ENCODE measurements at places on chromosomes 6 and 20. TPM values are rescaled to one million over a fixed set of nuclear protein-coding genes. Genes with fewer than 3 reads are reported as not detected.

The KIF25 gene
- total RNA-seq = not detected

- DNase-seq = no peak
These were observed 37.8 kb upstream of the PAQR8 start for GRCh38 chr6:52324189-52324588.

The CGA gene
- total RNA-seq = not detected

The NFS1 gene
- total RNA-seq = 48.5 TPM

The WFDC9 gene
- not detected for total RNA-seq

DNA sequence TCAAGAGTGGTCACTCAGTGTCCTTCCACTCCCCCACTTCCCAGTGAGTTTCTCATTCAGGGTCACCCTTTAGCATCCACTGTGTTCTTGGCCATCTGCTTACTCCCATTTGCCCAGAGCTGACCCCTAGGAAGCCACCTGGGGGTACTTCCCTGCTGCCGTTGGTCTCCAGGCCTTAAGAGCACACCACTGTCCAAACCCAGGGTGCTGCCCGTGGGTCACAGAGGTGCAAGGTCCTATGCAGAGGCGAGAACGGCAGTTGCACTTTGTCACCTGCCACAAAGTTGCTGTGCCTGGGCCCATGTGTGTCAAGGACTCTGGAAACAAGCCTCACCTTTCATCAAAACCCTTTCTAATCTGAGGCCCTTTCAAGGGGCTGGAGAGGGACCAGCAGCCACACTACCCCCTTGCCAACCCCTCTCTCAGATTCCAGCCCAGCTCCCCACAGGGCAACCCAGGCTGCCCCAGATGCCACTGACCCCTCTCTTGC lies 191.1 kb downstream of the ZMYND8 start:
- no peak for DNase-seq

The RING1 gene
- 30.3 TPM for total RNA-seq

DNA sequence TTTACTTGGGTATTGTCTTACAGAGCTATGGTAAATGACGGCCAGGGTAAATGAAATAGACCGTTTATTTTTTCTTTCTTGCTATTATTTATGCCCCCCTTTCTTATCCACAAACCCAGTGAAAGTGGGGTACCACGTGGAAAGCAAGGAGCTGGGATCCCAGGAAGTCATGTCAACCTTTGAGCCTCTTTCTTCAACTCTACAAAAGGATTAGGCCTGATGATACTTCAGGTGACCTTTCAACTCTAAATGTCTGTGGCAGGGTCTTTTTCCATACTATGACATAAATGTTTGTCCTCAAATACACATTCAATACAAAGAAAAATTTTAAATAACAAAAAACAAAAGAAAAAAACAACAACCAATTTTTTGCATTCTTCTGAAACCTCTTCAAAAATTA lies 291.4 kb downstream of the ADGB start:
- no peak for DNase-seq

DNA sequence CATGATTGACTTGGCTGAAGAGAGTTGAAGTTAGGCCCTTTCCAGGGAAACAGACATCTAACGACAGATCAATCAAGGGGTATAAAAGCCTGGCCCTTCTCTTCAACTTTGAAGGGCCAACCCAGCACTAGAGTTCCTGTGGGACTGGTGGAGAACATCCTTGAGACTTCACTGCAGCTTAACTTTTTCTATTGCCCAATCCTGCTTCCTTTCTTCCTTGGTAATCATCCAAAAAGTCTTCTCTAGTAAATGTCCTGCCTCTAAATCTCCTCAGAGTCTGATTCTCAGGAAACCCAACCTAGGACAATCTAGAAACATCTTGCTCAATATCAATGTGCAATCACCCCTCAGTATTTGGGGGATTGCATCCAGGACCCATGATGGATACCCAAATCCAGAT lies 1.9 kb downstream of the MKKS start:
- no peak for DNase-seq

The ATF6B gene
- 87.5 TPM for total RNA-seq

- no peak for DNase-seq
These were observed 13.3 kb downstream of the RSPH9 start for GRCh38 chr6:43658161-43658560.

GRCh38 chr6:113076116-113076515 lies 729.0 kb downstream of the RFPL4B start:
- DNase-seq = no peak

The CALHM4 gene
- not detected for total RNA-seq

DNA sequence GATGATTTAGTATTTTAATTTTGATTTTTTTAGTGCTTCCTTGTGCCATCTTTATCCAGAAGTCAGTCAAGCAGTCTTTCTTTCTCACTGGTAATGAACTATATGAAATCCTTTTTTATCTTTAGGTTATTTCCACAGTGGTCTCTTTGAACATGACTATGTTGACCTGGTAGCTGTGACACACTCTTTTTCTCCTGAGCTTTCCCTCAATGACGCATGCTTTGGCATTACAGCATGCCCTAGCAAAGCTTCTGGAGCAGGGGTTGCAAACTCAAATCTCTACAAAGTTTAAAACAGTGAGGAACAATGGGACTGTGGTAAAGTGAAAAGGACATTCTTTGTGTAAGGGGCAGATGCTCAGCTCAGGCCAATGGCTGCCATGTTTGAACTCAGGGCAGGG lies 4.5 kb upstream of the PLAGL1 start:
- DNase-seq = no peak

GRCh38 chr20:15139522-15139921 lies 802.1 kb upstream of the FLRT3 start:
- no peak for DNase-seq

DNA sequence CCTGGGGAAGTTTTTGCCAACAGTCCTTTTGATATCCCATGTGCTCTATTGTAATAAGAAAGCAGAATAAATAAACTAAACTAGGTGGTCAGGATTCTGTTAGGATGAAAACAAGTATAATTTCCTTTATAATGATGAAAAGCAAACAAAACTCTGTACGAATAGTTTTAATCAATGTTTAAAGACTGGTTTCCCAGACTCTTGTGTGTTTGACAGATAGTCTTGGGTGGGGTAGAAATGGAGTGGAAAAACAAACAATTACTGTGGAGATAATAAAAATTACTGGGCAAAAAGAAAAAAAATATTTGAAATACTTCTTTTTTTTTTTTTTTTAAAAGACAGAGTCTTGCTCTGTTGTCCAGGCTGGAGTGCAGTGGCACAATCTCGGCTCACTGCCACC lies 152.1 kb upstream of the FLRT3 start:
- DNase-seq = no peak

GRCh38 chr6:7323074-7323473 lies 10.1 kb upstream of the SSR1 start:
- no peak for DNase-seq

DNA sequence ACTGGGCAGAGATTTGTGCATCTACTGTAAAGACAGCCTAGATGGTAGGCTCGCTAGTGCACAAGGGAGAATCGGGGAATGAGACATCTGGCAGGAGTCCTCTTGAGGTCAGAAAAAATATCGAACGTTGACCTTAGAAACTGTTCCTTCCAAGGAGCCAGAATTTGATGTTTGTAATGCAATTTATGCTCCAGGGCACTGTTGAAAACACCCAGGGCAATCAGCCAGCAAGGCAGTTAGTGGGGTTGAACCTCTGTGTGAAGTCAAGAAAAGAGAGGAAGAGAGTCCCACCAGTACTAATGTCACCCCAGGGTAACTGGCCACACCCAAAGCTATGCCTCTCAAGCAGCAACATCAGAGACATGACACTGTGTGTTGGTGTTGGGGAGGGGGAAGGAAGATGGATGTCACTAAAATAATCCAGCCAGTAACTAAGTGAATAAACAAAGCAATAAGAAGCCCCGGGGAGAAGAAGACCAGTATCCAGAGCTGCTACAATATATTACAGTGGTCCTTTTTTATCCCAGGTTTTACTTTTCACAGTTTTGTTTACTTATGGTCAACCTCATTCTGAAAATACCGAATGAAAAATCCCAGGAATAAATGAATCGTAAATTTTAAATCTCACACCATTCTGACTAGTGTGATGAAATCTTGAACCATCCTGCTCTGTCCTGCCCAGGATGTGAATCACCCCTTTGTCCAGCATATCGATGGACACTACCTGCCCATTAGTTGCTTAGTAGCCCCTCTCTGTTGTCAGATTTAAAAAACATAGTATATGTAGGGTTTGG lies 32.9 kb upstream of the PDE10A start:
- no peak for DNase-seq

- peak; percentile 68 for DNase-seq
These were observed 6.9 kb downstream of the SLC32A1 start for GRCh38 chr20:38730989-38731737.

DNA sequence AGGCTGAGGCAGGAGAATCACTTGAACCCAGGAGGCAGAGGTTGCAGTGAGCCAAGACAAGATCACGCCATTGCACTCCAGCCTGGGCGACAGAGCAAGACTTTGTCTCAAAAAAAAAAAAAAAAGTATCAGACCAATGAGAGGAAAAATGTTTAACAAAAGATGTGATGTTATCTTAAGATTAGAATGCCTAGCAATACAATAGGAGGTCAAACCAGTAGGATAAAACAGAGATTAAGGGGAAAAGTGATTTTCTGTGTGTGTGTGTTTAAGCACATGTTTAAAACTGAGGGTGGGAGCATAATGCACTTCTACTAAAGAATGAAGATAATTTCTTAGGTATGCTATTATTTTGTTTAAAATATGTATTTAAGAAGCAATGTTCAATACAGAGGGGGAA lies 17.9 kb downstream of the COL19A1 start:
- no peak for DNase-seq

The ZNF831 gene
- total RNA-seq = 6.6 TPM

- no peak for DNase-seq
These were observed 828 bp upstream of the XKR7 start for GRCh38 chr20:31966991-31967655.

The SALL4 gene
- total RNA-seq = 0.12 TPM

- DNase-seq = no peak
These were observed 27.7 kb downstream of the DSE start for GRCh38 chr6:116398316-116399010.

GRCh38 chr20:34626992-34627391 lies 49.9 kb downstream of the PIGU start:
- DNase-seq = no peak

DNA sequence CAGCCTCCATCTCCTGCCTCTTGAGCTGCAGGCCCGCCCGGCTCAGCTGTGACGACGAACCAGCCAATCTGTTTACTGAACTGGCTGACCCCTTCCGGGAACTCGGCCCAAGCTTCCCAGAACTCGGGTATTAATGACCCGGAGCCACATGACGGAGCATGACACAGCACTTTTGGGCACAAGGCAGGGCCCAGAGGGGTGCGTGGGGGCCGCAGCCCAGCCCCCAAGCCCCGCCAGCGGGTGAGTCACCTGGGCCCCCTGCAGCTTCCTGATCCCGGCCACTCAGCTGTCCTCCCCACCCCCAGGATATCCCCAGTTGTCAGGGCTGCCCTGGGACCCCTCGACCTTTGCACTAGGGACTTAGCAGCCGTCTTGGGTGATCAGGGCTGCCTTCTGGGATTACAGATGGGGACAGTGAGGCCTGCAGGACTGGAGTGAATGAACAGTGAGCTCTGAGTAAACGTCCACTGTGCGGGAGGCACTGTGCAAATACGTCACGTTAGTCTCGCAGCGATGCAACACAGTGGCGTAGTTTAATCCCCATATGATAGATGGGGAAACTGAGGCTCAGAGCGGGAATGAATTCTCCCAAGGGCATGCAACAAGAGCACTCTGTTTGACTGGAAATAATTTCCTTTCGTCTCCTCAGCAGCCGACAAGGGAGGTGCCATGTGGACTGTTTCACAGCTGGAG lies 102.1 kb downstream of the CEBPB start:
- no peak for DNase-seq

The CAP2 gene
- not detected for total RNA-seq

GRCh38 chr6:80182308-80182707 lies 75.8 kb downstream of the BCKDHB start:
- no peak for DNase-seq

- no peak for DNase-seq
These were observed 15.7 kb downstream of the BMP7 start for GRCh38 chr20:57250607-57251343.

The SLC22A1 gene
- total RNA-seq = 1.2 TPM

DNA sequence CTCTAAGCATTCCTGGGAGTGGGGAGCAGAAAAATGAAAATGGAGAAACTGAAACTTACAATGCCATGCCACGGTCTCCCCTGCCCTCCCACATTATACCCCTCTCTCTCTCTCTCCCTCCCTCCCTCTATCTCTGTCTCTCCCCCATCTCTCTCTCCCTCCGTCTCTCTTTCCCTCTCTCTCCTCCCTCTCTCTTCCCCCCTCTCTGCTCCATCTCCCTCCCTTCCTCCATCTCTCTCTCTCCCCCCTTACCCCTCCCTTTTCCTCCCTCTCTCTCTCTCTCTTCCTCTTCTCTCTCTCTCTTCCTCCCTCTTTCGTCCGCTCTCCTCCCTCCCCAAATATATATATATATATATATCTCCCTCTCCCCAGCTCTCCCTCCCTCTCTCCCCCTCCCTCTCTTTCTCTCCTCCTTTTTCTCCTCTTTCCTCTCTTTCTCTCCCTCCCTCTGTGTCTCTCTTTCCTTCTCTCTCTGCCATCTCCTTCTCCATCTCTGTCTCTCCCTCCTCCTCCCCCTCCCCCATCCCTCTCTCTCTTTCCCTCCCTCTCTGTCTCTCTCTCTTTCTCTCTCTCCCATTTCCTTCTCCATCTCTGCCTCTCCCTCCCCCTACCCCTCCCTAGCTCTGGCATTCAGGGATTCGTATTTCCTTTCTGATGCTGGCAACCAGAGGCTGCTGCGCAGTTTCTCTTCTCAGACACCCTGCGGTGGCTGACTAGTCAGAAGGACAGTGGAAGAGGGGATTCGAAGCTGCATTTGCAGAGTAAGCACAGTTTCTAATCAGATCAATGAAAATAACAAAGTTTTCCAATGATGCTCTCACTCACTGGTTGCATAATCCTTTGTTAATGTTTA lies 13.9 kb upstream of the VAPB start:
- DNase-seq = no peak

- DNase-seq = no peak
These were observed 418.3 kb upstream of the POU3F2 start for GRCh38 chr6:98416027-98416426.

- DNase-seq = no peak
These were observed 35.5 kb upstream of the ME1 start for GRCh38 chr6:83466328-83466727.

The KCNK16 gene
- not detected for total RNA-seq

The RBPJL gene
- not detected for total RNA-seq

GRCh38 chr6:41934278-41935192 lies 7.1 kb downstream of the CCND3 start:
- no peak for DNase-seq

DNA sequence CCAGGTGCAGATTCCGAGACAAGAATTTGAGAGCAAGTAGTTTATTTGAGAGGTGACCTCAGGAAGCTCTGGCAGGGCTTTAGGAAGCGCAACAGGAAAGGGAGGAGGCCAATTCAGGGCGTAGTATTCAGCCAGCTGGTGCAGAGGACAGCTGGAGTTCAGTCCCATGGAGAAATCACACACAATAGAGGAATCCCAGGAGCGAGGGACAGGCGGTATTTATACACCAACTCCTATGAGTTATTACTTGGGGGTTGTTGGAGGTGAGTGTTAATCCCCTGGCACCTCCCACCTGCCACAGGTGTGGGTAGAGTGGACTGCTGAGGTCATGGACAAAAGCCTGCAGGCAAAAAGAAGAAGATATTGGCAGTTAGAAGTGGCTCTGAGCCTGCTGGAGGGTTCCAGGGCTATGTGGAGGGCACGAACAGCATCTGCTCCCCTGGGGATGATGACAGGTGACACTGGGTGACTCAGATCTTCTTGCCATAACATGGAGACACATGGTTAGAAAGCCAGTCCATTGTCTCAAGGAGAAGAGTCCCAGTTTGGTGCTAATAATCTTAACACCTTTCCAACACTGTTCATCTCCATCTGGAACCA lies 13.9 kb upstream of the SULF2 start:
- DNase-seq = no peak
